Neural cell (in vitro differentiated cells): ENCODE measurements at places on chromosomes 6 and 20. TPM values are rescaled to one million over a fixed set of nuclear protein-coding genes. Genes with fewer than 3 reads are reported as not detected.

Gene HNF4A
- polyA plus RNA-seq: 0.68 TPM in 1 of 2 replicates, not detected in the other

Gene SH3BGRL2
- 22.7 and 25.3 TPM in 2 replicates for polyA plus RNA-seq

Gene VGLL2
- not detected in 2 replicates for polyA plus RNA-seq

Gene MLN
- not detected in 2 replicates for polyA plus RNA-seq

Gene TCF15
- polyA plus RNA-seq: 0.24 TPM in 1 of 2 replicates, not detected in the other

Gene CDH22
- 2.1 and 2.5 TPM in 2 replicates for polyA plus RNA-seq

Gene EFCAB8
- not detected in 2 replicates for polyA plus RNA-seq

Gene TMEM239
- polyA plus RNA-seq: not detected in 2 replicates

Gene C20orf202
- 0.62 and 0.84 TPM in 2 replicates for polyA plus RNA-seq

Gene KCNK16
- polyA plus RNA-seq: not detected in 2 replicates

Gene DDO
- polyA plus RNA-seq: not detected in 2 replicates

Gene MCHR2
- not detected in 2 replicates for polyA plus RNA-seq

Gene SEMG1
- polyA plus RNA-seq: not detected in 2 replicates

Gene UST
- 6.3 and 7.5 TPM in 2 replicates for polyA plus RNA-seq

Gene GPX5
- not detected in 2 replicates for polyA plus RNA-seq

Gene PPP1R3G
- polyA plus RNA-seq: not detected in 2 replicates

Gene ITPR3
- polyA plus RNA-seq: 0.11 and 0.16 TPM in 2 replicates

Gene SLC16A10
- polyA plus RNA-seq: 1.5 and 3.7 TPM in 2 replicates
